ENCODE measurements at places on chromosomes 12 and 14.

DNA sequence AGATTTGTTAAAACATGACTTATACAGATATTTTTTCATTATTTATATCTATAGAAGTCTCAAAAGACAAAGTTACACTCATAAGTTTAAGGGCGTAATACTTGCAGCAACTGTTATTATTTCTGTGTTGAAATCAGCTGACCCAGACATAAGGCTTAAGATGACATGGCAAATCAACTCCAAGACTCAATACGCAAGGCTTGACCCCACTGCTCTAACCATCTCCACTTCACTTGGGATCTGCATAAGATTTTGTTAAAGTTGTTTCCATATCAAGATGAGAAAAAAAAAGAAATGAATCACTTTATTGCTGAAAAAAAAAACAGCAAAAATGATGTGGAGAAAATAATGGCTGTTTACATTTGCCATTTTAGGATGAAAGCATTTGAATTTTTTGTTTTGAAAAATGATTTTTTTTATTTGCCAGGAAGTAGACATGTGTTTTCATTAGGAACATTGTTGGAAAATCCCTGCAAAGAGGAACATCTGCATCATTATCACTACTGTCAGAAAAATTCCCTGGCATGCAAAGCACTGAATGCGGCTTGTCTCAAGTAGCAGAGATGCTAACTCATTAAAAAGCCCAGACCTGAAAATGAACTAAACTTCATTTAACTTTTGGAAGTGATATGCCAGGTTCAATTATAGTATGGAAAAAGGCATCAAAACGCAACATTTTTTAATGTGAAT is 73.5 kb downstream of the LIN7A start:
- DNase-seq = no peak

DNA sequence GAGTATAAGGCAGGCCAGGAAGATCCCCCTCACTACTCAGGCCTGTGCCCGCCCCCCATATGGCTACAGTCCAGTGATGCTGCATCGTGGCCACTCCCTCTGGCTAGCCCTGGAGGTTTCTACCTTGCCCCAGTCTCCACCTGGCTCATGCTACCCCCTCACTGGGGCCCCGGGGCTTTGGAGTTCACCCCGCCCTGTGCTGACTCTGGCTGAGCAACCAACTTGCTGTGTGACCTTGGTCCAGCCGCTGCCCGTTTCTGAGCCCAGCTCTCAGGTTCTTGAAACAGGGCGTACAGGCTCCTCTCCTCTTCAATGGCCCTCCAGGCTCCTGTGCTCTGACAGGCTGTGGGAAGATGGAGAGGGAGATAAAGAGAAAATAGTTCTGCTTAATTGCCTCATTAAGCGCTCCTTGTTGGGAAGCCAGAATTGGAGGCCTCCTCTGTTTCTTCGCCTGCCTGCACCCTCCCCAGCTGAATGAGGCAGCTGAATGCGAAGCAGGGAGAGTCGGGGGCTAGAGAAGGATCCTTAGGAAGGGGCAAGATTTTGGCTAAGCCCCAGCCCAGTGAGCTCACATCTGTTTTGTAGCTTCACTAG is 138.2 kb upstream of the NCOR2 start:
- DNase-seq = no peak

DNA sequence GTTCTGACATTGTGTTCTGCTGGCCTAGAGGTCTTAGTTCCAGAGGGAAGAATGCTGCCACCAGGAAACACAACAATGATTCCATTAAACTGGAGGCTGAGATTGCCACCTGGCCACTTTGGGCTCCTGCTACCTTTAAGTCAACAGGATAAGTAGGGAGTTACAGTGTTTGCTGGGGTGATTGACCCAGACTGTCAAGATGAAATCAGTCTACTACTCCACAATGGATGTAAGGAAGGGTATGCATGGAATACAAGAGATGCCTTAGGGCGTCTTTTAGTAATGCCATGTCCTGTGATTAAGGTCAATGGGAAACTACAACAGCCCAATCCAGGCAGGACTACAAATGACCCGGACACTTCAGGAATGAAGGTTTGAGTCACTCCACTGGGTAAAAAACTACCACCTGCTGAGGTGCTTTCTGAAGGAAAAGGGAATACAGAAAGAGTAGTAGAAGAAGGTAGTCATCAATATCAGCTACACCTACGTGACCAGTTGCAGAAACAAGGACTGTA is 852.6 kb downstream of the LRFN5 start:
- no peak for DNase-seq

DNA sequence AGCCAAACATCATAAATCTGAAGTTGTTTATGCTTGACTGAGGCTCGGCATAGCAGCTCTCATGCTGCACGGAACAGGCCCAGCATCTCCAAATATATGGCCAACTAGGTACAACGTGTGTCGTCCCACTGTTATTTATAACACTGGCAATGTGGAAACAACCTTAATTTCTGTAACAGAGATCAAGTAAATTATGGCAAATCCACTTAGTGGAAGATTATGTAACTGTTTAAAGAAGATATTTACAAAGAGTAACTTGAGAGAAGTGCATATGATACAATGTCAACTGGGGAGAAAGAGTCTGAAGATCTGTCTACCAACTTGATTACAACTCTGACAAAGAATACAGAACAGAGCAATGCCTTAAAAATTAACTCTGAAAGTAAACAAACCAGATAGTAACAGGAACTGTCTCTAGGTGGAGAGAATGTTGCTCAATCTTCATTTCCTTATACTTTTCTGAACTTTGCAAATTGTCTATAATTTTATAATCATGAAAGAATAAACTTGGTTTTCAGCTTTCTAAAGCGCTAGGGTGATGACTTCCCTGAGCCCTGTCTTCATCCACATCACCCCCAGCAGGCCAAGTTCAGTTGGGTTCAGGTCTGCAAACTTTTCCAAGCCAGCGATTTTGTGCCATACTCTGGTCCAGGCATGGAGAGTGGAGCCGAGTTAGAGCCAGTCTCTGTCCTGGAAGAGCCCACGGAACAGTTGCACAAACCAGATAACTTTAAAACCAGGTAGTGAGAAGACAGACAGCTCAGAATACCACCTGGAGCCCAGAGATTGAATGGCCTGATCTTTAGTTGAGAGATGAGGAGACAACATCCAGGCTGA is 44.3 kb upstream of the BDKRB2 start:
- no peak for DNase-seq

- no peak for DNase-seq
Measured at GRCh38 chr12:68521321-68521839, 89.3 kb upstream of the RAP1B start.

- peak; percentile 62 for DNase-seq
Measured at GRCh38 chr14:104998801-104999200, 13.2 kb downstream of the CLBA1 start.
